Stimulated activated CD4-positive, alpha-beta T cell treated with anti-CD3 and anti-CD28 coated beads, Interleukin-12 subunit alpha, Interleukin-12 subunit beta, amount 100 ng/mL, for 48 hours (primary cell): ENCODE measurements at places on chromosomes 12 and 14.

- no peak for DNase-seq
Observed at GRCh38 chr12:28108599-28108998, 81.7 kb upstream of the CCDC91 start.

DNA sequence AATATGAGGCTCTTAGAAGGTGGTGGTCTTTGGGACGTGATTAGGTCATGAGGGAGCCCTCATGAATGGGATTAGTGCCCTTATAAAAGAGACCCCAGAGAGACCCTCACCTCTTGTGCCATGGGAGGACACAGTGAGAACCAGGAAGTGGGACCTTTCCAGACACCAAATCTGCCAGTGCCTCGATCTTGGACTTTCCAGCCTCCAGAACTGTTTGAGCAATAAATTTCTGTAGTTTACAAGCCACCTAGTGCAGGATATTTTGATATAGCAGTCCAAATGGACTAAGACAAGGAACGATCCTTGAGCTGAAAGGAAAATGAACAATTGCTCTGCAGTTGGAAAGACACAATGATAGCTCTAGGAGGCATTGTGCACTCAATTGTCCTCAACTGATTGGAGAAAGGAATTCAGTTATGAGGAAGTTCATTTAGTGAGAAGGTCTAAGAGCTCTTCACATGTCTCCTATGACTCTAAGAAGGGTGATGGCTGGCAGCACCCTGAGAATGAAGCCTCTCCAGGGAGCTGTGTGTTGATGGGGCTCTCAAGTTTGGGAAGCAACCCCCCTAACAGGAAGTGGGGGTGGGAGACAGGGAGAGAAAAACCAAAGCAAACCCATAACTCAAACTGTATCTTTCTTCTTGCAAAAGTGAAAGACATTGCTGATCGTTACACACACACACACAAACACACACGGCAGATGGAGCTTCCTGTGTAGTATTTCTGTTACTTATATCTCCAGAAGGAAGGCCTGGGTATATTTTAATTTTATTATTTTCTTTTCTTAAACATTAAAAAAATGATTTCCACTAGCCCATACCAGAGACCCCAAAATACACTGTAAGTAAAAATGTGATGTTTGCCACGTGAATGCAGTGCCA is 21.0 kb downstream of the CHST11 start:
- DNase-seq, result no peak

DNA sequence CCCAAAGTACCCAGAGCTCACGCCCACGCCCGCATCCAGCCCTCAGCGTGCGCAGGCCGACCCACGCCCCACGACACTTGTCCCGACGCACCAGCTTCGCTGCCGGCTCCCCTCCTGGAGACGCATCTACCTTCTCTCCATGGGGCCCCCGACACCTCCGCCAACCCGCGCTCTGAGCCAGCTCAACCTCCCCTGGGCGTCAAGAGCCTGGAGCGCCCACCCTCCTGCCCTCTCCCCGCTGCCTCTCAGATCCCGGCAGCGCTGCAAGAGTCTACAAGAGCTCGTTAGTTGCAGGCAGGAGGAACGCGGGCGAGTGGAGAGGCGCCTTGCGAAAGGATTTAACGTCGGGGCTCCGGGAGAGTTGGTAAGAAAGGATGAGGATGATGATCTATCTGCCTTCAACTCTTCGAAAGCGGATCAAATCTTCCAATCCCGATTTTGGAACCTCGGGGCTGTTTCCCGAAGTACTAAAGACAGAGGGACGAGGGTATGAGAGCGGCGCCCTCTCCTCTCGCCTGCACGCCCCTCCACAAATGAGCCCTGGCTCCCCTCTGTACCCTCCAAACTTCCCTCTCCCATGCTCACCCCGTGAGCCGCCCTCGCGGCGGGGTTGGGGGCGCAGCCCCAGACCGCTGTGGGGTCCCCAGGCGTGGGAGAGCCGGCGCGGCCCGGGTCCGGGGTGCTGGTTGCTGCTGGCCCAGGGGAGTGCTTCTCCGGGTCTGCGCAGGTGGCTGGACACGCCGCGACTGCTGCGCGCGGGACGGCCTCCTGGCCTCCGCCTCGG is 979 bp downstream of the LTBP2 start:
- DNase-seq, result no peak

DNA sequence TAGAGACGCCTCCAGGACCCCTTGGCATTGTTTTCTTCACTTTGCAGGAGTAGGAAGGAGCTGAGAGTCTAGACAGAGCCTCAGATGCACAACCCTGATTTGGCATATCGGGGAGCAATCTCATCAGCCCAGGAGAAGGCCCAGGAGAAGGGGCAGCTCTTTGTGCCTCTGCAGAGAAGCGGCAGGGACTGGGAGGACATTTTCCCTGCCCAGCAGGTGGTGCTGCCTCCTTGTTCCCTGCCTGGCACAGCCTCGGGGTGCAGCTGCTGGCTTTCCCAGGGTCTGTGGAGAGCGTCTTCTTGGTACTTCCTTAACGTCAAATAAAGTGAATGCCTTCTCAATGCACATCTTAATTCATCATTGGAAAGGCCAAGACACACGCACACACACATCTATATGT is 419.5 kb downstream of the TMEM121 start:
- peak; percentile 20 for DNase-seq

- DNase-seq, result no peak
Observed at GRCh38 chr14:68854421-68854820, 61.6 kb upstream of the ZFP36L1 start.

GRCh38 chr12:119659289-119659897 is 8.5 kb upstream of the PRKAB1 start:
- peak; percentile 56 for DNase-seq

GRCh38 chr14:91295276-91295845 is 50.9 kb upstream of the GPR68 start:
- no peak for DNase-seq

DNA sequence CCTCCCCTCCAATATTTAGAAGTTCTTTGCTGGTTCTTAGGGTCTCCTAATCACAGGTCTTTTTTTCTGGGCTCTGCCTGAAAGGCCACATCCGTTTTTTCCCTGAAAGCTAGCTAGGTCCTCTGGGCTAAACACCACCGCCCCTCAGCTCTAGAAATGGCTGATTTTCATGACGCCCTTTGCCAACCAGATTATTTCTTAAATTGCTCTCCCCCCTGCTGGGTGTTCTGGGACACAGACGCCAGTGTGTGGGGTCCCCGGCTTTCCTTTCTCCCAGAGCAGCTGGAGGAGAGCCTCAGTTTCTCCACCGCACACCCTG is 45.3 kb upstream of the ATP23 start:
- no peak for DNase-seq

DNA sequence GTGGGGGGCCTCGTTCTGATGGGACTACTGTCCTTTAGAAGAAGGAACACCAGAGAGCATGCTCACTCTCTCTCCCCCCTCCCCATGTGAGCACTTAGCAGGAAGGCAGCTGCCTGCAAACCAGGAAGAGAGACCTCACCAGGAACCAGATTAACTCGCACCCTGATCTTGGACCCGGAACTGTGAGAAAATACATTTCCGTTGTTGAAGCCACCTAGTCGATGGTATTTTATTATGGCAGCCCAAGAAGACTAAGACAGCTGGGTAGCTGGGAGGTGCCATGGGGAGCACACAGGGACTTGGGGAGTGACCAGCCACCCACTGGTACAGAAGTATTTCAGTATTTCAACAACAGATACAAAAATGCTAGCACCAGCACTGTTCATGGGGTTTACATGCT is 59.0 kb downstream of the VCPKMT start:
- no peak for DNase-seq

DNA sequence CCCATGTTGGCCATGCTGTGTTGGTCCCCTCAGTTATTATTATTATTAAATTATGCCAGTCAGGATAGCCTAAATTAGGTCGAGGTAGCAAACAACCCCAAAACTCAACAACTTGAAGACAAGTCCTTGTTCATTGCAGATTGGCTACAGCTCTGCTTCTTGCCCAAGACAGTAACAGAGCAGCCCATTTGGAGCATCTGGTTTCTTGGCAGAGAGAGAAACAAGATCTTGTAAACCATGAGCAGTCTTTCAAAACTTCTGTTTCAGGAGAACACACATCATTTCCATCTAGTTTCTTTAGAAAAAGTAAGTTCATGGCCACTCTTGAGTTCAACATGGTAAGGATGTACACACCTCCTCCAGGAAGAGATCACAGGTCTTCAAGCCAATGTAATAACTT is 52.3 kb downstream of the E2F7 start:
- no peak for DNase-seq

GRCh38 chr12:103816663-103817062 is 24.4 kb downstream of the NT5DC3 start:
- DNase-seq, result no peak

DNA sequence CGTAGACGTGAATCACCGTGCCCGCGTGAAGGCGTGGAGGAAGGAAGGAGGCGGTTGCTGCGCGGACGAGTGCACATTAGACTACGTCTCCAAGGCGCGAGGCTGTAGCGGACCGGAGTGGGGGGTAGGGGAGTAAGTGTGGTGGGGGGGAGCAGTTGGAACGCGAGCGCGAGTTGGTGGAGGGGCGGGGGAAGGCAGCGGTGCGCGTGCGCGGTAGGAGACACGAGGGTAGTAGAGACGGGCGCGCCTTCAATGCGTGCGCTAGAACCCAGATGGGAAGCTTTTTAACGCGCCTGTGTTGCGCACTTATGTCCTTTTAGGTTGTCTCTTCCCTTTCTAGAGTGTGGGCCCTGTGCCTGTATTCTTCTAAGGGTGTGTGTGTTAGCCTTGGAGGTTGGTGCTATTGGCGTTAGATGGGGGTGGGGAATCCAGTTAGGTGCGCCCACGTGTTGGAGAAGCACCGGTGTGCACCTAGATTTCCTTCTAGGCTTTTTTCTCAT is 604 bp downstream of the EIF4B start:
- DNase-seq, result peak; percentile 84

DNA sequence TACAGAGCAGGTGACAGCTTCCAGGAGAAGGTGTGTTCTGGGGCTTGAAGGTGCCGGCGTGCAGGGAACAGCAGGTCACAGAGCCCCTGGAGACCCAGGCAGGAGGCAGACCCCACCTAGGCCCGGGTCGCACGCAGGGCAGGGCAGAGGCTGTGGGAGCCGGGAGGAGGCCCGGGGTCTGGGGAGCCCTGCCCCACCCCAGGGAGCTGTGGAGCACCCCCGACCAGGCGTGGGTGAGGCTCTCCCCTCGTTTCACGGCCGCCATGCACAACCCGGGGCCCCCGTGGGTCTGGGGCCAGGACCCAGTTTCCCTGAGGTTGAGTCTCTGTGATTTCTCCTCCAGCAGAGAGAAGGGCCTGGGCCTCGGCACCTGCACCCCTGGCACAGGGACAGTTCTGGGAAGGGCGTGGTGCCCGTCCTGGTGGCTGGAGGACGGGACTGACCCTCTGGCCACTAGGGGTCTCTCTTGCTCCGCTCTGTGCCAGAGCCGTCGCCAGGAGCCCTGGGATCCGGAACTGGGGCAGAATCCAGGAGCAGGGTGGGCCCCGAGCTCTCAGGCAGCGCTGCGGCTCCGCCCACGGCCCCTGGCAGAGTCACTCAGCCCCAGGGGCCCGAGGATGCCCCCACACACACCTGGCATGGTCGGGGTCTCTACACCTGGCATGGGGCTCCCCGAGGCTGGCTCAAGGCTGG is 75.2 kb upstream of the FBRSL1 start:
- DNase-seq, result peak; percentile 56

DNA sequence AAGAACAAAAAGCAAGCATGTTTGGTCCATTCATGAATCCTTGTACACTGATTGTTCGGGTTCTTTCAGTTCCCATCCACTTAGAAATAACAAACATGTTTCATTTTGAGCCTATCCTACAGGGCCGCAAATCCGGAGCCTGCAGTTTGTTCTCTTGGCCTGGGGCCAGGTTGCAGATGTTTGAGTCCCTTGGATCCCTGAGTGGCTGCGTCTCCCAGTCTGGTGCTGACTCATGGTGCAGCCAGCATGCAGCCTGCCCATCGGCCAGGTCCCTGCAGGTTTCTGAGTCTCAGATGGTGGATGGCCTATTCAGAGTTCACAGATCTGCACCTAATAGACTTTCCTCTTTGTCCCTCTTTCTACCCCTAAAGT is 1.9 kb upstream of the DYNC1H1 start:
- DNase-seq, result no peak

GRCh38 chr12:51493281-51493680 is 68.7 kb downstream of the SLC4A8 start:
- DNase-seq, result no peak

- no peak for DNase-seq
Observed at GRCh38 chr14:81776531-81776930, 242.9 kb upstream of the SEL1L start.

- no peak for DNase-seq
Observed at GRCh38 chr12:93336291-93336741, 41.4 kb upstream of the NUDT4 start.

DNA sequence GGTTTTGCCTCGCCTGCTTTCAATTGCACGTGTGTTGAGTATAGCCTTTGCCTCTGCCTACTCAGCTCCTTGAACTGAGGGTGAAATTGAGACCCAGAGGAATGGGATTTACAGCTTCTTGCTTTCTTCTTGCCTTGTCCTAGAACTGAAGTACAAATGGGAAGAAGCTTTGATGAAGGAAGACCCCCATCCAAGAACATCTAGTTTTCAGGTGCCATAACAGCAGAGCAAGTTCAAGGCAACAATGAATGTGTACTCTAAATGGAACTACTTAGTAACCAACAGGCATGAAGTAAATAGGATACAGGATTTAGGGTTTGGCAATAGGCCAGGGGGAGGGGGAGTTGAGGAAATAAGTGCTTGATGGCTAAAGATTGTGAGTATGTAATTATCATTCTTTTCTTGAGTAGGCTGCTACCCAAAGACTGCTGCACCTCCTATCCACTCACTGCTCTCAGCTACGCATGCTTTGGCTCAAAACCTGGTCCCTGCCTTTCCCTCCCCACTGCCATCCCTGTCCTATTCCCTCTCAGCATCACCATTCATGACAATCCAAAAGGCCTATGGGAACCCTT is 2.1 kb downstream of the GPX2 start:
- no peak for DNase-seq

GRCh38 chr14:75370416-75371205 is 57.2 kb upstream of the JDP2 start:
- DNase-seq, result no peak

DNA sequence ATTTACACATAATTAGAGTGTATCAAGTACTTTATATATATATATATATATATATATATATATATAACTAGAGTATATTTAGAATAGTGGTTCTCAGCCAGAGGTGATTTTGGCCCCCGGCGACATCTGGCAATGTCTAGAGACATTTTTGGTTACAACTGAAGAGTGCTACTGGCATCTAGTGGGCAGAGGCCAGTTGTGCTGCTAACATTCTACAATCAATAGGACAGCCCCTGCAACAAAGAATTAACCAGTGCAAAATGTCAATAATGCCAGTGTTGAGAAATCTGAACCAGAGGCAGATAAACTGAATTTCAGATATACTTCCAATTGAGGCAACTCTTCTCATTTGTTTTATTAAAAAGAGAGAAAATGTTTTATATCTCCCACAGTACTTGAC is 8.9 kb downstream of the GTF2A1 start:
- DNase-seq, result no peak

DNA sequence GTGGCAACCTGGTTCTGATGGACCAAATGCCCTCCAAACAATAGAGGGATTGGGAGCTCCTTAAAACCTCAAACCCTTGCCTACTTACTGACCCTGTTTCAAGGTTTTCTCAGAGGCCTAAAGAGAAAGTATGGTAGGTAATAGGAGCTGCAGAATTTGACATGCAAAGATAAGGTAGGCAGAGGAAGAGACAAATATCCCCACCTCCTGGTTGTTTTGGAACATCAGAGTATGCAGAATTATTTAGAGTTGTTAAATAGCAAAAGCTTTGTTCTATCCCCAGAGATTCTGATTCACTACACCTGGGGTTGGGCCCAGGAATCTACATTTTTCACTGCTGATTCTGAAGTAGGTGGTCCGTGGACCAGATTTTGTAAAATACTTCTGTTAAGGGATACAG is 421.2 kb downstream of the SOX5 start:
- no peak for DNase-seq

- DNase-seq, result no peak
Observed at GRCh38 chr14:105015242-105015641, 5.6 kb downstream of the CDCA4 start.
